ENCODE measurements at places on chromosomes 2 and 18. TPM values are rescaled to one million over a fixed set of nuclear protein-coding genes. Genes with fewer than 3 reads are reported as not detected.

The AMER3 gene
- total RNA-seq = not detected

The KCNS3 gene
- 46.3 TPM for total RNA-seq

The CCDC195 gene
- total RNA-seq = not detected

The EIF2B4 gene
- 21.2 TPM for total RNA-seq

DNA sequence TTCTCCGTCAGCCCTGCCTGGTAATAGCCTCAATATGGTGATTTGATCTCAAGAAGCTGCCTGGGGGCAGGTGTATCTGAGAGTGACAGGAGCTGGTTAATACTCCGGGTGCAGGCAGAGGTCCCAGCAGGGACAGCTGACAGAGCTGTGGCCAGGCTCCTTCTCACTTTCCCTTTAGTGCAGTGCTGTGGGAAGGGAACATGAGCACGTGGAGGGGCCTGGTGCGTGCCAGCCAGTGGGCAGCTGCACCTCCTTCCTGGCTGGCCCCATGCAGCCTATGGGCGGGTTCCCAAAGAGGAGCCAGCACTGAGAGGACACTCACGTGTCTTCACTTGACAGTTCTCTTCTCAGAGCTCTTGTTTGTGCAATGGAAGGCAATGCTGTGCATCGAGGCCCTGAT is 9.1 kb downstream of the CNNM4 start:
- DNase-seq = peak; percentile 88

GRCh38 chr18:79569720-79570119 is 109.9 kb upstream of the CTDP1 start:
- DNase-seq = no peak

DNA sequence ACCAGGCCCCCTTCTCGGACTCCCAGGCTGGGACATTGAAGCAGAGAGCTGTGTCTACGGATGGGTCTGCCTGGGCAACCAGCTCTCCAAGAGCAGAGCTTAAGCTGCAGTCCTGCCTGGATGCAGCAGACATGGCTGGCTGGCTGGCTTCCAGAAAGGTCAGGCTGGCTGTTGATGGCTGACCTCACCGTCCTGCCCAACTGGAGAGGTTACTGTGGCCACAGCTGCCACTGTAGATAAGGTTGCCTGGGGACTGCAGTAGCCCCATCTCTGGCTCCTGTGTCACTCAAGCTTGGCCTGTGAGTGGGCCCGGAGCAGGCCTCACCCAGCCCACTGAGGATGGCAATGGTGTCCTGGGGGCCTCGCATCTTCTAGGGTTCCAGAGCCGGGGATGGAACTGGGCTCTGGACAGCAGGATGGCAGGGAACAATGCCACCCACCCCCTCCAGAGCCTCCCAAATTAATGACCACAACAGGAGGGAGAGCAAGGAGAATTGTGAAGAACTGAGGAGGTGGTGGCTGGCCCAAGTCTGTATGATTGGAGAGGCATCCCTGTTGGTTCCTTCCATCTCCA is 37.0 kb upstream of the FOSL2 start:
- DNase-seq = peak; percentile 62

GRCh38 chr18:21439431-21439846 is 161.1 kb downstream of the ESCO1 start:
- DNase-seq = no peak

DNA sequence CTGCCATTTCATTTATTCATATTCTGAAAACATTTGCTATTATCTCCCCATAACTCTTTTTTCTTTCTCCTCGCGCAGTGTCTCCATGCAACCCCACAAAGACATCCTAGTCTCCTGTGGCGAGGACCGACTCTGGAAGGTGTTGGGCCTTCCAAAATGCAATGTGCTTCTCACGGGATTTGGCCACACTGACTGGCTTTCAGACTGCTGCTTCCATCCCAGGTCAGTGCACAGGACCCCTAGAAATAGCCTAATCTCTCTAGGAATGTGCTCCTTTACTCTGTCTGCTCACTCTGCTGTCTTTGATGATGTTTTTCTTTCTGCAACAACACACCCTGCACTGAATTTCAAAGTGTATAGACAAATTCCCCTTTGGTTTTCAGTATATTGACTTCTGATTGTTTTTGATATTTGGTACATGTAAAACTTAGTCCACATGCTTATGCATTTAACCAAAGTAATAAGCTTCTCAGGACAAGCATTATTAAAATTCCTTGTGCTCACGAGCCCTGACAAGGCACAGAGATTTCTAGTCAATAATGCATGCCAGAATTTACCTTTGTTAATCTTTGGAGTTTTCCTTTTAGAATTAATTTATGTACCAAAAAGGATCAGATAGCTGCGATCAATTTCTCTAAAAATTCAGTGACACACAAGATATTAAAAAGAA is 548.3 kb upstream of the VWC2L start:
- DNase-seq = no peak

- no peak for DNase-seq
Measured at GRCh38 chr2:85173909-85174308, 40.7 kb downstream of the TCF7L1 start.

DNA sequence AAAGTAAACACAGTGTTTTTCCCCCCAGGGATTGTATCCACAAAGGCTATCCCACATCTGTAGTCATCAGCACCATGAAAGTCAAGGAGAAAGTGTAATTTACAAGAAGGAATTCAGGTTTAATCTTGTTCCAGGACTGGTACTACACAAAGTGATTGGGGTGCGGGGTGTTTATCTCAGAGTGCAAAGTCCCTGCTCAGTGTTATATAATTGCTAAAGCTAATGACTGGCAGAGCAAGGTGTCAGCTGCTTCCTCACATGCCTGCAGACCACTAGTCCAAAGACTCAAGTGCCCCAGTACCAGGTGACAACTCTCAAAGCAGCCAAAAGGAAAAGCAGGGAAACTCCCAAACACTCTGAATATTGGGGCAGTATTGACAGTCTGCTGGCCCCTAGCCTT is 40.4 kb upstream of the PDCL3 start:
- no peak for DNase-seq

DNA sequence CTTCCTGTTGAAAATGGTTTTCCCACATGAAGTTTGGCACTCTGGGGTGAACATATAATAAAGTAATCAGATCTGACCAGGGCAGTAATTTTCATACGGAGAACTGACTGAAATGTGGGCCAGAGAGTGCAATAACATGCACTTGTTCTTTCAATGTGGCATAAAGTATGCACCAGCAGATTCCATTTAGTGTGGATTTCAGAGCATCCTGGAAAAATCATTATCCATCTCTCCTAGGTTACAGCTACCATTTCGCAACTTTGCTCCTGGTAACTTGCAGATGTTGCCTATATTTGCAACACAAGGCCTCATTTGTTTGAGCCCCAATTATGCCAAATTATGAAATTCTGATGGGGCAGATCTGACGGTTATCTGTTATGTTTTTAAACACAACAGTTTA is 55.4 kb downstream of the COLEC12 start:
- DNase-seq = no peak

DNA sequence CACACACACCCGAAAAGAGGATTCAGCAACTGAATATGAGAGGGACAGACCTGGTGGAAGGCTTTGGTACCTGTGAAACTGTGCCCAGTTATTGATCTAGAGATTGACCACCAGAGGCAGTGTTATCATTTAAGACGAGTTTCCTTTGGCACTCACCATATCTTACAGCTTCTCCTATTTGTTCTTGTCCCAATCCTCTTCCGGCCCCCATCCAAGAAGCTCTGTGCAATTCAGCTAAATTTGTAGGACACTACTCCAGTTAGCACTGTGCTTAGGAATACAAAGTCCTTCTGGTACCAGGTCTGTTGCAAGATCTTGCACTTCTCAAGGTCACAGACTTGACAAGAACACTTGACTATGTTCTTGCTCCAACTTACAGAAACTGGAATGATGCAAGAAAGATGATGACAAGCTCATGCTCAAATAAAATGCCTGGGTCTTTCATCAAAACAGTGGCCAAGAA is 177.7 kb downstream of the TMEM247 start:
- DNase-seq = no peak

DNA sequence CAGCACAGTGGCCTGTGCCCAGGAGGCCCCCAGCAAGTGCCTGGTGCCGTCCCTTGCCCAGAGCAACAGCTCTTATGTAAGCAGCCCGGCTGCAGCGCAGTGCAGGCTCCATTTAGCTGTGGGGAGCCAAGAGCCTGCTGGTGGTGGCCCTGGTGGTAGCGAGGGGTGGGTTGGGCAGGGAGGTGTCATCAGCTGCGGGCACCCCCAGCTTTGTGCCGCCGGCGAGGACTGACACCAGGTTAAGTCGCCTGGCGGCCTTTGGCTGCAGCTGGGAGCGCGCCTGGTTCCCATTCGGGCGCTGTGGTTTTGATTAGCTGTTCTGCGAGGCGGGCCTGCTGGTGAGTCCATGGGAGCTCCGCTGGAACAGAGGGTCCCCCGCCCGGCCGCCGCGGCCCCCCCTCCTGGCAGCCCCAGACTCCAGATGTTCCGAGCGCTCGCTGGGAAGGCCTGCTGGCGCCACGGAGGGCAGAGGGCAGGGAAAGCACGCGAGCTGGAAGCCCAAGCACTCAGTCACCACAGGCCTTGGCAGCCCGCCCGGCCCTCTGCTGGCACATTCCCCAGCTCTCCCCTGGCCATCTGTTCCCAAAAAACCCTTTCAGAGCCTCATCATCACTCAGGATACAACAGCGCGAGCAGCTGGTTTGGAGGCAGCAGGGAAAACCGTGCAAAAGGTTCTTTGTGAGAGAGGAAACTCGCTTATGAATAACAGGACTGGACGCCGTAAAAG is 18.4 kb downstream of the ATOH8 start:
- DNase-seq = peak; percentile 100

DNA sequence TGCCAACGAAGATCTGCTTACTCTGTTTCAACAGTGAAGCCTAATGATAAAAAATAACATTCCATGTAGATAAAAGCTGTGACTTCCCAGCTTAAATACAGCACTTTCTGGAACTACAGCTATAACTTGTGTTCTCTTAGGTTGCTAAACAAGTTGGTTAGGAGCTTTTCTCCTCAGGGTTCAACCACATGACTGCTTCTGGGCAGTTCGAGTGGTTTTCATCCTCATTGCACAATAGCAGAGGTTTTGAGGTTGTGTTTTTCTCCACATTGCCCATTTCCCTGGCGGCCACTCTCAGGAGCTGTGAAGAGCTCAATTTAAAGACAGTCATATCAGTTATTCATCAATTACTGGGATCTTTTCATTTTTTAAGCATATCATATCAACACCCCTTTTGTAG is 102.2 kb upstream of the CYP1B1 start:
- DNase-seq = no peak

DNA sequence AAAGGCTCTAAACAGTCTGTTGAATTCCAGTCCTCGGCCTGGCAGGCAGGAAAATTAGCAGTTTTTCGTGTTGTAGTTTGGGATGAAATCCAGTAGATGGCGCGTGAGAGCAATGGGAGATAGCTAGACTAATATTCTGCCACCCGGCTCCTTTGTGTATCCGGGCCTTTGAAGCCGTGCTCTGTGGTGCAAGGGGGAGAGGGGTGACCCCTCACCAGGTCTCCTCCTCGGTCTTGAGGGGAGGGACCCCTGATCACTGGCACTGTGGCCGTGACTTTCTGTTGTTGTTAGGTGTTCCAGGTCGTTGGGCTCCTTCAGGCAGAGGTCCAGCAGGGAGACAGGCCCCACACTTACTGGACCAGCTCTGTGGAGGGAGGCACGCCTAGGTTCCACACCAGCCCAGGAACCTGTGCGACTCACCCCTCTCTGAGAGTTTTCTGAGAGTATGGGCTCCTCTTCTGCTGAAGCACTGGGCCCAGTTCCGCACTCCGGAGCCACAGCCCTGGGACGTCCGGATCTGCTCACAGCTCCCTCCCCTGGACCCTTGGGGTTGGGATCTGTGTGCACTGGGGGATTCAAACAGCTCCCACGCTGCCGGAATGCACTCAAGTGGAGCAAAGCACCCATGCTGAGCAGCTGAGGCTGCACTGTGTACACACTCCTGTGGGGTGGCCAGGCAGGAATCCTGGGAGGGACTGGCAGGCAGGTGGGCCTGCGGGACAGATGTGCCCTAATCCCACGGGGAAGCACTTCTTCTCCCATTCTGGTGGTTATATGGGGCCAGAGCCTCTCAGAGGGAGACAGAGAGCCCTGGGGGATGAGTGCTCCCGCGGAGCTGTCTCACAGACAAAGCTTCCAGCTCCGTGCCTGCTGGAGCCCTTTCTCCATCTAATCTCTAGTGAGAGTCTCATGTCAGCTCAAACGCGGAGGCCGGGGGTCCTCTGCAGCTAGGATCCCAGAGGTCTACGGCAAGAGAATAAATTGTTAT is 8.8 kb downstream of the GKN2 start:
- peak; percentile 89 for DNase-seq

DNA sequence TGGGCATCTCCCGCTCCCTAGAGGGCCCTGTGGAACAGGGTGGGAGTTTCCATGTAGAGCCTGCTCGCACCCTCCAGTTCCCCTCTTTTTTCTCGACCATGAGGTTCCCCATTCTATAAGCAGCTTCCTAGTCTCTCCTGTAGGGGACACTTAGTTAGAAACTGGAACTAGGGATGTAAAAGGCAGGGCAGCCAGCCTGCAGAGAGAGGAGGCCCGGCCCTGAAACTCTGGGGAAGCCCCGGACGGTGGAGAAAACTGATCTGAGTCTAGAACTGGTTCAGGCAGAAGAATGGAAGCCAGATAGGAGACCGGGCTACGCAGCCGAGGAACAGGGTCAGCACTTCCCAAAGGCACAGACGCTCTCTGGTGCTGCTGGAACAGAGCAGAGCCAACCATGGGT is 51.6 kb upstream of the ATG16L1 start:
- DNase-seq = no peak

DNA sequence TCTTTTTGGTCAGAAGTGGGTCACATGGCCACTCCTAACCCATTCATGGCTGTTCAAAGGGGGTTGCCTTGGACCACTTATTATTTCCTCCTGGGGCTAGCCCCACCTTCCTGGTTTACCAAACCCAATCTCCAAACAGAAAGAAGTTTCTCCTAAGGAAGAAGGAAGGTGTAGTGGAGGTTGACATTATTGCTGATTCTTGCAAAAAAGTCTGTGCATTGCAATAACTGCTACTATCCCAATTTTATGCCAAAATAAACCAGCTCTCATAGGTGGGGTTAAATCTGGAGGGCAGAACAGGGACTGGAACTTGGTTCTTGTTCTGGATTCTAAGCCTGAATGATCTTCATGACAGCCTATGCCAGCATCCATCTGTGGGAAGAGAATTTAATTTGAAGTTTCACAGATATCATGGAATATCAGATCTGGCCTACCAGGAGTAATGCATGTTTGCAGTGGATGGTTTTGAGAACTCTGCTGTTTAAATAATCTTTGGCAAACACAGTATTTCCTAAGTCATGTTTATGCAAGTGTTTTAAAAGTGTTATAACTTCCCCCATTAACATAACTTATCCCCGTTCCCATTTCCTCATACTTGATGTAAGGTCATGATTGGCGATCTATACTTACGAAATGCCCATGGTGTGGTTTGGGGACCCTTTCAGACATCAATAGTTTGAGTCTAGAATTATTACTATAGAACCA is 11.9 kb downstream of the ANXA4 start:
- no peak for DNase-seq

All from tongue (tissue), 3 donors.